ENCODE measurements at places on chromosomes 5 and 9.

- no peak for DNase-seq
Observed at GRCh38 chr5:132183723-132184122, 43.9 kb downstream of the P4HA2 start.

- no peak for DNase-seq
Observed at GRCh38 chr5:73443829-73444498, 4.6 kb downstream of the FOXD1 start.

DNA sequence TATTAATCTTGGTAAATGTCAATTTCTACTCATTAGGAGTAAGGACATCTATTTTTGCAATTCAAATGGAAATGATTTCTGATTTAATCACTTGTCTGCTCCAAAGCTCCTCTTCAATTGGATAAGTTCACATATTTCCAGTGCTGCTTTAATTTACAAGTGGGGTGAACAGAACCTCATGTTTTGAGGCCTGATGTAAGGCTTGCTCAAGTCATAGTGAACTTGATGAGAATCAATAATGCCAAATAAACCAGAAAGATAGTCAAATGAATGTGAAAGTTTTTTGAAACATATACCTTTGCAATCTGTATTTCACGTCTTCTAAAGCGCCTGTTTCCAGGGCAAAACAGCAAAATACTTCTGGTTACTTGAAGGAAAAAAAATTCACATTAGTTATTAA, 15.4 kb upstream of the ACOT12 start:
- no peak for DNase-seq

- DNase-seq = no peak
Observed at GRCh38 chr5:53041071-53041692, 52.0 kb downstream of the ITGA2 start.
